ENCODE measurements at places on chromosomes 6 and 20.

GRCh38 chr20:50498071-50498776 is 12.0 kb upstream of the PTPN1 start:
- no peak for DNase-seq

GRCh38 chr20:47389867-47390347 is 33.4 kb upstream of the ZMYND8 start:
- no peak for DNase-seq

GRCh38 chr6:53309059-53309900 is 39.5 kb downstream of the ELOVL5 start:
- no peak for DNase-seq

DNA sequence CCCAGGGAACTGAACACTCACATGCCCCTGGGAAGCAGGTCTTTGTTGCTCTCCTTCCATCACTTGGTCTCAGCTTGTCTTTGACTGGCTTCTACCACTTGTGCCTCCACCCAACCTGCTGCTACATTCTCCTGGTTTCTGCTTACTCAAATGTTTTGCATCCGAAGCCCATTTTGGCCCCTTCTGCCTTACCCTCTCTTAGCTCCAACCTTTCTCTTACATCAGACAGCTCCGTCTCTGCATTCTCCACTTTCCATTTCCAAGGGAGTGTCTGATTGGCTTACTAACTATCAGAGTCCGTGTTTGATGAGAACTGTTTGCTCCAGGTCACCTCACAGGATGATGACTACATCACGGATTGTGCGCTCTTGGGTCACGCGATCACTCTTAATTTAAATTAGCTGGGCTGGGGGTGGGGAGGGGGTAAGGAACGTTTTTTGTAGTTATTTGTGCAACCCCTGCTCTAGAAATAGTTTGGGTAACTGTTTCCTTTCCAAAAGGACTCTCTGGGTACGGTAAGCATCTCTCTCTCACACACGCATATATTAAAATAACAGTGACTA is 844 bp upstream of the ABRACL start:
- DNase-seq, result no peak

GRCh38 chr6:25306379-25306778 is 27.2 kb downstream of the CARMIL1 start:
- DNase-seq, result no peak

GRCh38 chr6:48550603-48551002 is 439.6 kb upstream of the PTCHD4 start:
- DNase-seq, result no peak

GRCh38 chr20:14536738-14537137 is 199.3 kb upstream of the FLRT3 start:
- no peak for DNase-seq

DNA sequence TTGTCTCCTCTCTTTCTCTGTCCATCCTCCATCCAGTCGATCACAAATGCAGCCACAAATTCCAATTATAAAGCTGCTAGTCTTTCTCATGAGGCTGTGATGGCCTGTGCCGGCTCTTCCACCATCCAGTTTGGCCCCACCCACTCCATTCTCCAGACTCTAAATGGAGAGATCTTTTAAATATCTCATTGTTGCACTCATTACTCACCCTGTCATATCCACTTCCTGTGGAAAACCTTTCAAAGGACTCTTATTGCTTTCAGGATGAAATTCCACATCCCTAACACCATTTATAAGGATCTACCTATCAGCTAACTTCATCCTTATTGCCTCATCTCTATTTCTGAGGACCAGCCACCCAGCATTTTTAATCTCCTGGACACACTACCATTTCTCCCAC is 70.6 kb downstream of the NRN1 start:
- no peak for DNase-seq

GRCh38 chr6:113451049-113451448 is 406.1 kb upstream of the MARCKS start:
- no peak for DNase-seq

- no peak for DNase-seq
These were observed 245.3 kb downstream of the FARS2 start for GRCh38 chr6:5506597-5506996.

DNA sequence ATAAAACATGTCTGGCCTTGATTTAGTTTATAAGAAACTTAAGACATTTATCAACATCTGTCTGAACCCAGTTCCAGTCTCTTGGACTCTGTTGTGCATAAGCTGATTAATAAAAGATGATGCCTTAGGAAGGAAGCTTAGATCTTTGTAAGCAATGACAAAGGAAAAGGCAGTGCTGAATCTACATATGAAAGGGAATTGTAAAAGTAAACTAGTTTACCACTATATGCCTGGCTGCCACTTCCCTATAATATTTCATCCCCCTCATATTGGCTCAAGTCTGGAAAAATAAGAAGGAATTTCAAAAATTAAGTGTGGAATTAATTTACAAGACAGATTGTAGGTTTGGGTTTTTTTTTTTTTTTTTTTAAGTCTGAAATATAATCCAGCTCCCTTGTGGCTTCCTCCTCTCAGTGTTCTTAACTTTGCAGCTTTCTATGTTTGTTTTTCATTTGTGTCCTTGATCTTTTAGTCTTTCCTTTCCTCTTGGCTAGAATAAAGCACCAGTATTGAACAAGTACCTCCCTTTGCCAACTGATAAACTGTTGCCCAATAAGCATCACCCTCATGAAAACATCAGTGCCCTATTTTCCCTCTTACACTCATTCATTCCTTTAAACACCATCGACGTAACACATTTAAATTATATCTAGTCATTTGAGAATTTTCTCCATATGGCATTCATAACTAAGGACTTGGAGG is 146.7 kb upstream of the TBX18 start:
- no peak for DNase-seq

DNA sequence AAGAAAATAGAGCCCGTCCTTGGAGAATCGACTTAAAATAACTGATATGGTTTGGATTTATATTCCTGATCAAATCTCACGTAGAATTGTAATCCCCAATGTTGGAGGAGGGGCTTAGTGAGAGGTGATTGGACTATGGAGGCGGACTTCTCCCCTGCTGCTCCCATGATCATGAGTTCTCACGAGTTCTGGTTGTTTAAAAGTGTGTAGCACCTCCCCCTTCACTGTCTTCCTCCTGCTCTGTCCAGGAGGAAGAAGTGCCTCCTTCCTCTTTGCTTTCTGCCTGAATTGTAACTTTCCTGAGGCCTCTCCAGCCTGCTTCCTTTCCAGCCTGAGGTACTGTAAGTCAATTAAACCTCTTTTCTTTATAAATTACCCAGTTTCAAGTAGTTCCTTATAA is 529.2 kb downstream of the HAO1 start:
- DNase-seq, result no peak

DNA sequence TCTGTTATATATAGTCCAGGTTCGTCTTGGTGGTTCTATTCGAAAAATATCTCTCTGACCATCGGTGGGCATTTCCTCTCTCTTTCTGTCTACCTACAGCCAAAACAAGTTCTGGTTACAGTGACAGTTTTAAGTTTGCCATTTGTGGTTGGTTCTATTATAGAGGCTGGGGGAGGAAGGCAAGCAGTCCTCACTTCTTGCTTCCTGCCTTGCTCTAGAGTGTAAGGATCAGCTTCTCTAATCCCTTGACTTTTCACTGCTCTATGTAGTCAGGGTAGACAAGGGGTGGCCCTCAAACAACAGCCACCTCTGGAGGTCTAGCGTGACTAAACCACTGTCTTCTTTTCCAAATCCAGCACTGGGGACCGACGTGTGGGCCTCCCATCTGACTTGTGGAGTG is 16.1 kb downstream of the E2F3 start:
- DNase-seq, result no peak
